Bone marrow (tissue), 2 donors: ENCODE measurements at places on chromosomes 5 and 9.

DNA sequence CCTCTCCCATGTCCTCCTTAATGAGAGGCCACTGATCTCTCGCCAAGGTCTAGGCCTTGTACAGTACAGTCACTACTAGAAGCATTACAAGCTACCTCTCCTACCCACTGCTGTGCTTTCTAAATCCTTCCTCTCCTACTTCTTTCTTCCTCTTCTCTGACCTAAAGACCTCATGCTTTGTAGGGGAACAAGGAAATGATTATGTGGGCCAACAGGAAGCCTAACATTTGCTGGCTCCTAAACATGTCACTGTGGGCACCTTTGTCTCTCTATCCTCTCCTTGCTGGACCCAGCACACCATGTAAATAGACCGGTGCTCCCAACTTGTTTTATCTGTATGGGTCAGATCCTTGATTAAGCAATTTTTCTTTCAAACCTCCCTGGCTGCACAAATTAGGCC lies 16.7 kb downstream of the SLC28A3 start:
- DNase-seq = no peak

- no peak for DNase-seq
Observed at GRCh38 chr5:135225856-135226560, 173.0 kb downstream of the MACROH2A1 start.

DNA sequence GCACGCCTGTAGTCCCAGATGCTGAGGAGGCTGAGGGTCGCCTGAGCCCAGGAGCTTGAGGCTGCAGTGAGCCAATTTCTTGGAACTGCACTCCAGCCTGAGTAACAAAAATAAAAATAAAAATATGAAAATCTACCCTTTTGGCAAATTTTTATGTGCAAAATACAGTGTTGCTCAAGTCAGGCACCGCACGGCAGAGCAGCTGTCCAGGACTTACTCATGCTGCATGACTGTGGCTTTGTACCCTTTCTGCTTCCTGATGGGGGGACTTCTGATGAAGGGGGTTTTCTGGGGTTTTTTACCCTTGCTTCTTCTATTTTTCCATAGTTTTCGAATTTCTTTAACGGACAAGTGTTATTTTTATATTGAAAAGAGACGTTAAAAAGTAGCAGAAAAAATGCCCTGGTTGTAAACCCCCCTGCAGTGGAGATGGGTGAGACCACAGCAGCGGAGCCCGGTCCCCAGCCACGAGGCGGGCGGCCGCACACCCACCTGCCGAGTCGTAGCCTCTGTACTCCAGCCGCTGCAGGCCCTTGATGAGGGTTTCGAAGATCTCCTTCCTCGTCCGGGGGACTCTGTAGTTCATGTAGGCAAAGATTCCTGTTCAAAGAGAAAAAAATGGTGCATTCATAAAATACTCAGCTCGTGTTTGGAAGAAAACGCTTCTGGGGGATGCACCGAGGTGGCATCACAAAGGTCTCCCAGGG lies 15.0 kb downstream of the GFPT2 start:
- no peak for DNase-seq

- no peak for DNase-seq
Observed at GRCh38 chr5:163434401-163434866, 3.0 kb upstream of the CCNG1 start.

GRCh38 chr5:96381526-96381925 lies 51.5 kb downstream of the PCSK1 start:
- no peak for DNase-seq

DNA sequence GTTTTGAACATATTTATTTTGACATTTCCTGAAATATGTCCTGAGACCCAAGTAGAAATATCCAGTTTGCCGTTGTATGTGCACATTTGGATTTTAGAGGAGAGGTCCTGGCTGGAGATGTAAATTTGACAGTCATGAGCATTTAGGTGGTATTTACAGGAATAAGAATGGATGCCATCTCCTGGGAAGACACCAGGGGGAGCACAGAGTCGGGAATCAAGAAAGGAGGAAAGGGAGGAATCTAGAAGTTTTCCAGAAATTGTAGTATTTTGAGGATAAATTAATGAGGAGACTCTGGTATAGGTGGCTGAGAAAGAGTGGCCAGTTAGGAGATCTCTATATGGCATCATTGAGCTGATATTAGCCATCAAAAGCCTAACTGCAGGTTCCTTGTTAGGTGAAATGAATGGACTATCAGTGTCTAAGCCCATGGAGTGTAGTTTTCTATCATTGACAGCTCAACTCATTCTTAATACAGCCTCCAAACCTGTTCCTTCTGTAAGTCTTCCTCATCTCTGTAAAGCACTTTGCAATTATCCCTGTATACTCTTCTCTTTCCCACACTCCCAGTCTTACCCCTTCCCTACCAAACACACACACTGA lies 7.2 kb downstream of the GAPT start:
- DNase-seq = no peak

DNA sequence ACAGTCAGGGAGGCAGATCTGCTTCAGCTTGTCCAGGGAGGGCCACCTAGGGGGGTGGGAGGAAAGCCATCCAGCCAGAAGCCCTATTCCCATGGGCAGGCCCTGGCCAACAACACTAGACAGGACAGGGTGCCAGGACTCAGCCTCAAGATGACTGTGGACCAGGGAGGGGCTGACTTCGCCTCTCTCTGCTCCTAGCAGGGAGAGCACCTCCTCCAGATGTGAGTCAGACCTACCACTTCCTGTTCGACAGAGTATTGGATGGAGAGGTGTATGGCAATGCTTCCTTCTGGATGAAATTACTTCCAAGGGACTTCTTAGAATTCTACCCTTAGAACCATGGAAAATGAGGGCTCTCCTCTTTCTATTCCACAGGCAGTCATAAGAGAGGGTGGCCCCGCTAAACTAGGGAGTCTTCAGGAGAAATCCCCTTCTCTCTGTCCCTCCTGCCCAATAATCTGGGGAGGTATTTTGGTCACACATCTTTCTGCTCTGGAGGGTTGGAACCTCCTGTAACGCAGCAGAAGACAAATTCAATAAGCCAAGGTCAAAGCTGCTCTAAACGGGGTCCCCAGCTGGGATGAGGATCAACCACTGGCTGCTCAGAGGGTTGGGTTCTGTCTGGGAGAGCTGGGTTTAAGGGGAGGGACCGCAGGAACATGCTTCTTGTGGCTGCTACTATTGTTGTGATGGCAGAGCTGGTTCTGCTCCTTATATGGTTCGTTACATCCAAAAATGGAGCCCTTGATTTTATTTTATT lies 23.2 kb upstream of the RCL1 start:
- DNase-seq = no peak

- DNase-seq = no peak
Observed at GRCh38 chr5:177427211-177427822, 841 bp downstream of the GRK6 start.

DNA sequence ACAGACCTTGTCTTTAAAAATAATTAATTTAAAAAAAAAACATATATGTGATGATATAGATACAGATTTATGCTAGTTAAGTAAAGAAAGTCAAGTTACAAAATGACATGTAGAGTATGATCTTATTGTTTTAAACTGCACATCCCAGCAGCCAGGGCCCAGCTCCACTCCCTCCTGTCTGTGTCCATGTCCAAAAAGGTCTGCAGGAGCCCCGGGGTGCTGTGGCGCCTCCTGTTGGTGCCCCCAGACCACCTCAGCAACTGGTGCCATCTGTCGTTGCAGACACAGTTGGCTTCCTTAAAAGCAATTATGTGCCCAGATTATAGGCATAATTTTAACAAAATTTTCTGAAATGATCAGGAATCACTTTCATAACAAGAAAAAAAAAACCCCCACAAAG lies 33.3 kb downstream of the IPPK start:
- DNase-seq = no peak

GRCh38 chr9:136640171-136641111 lies 22.3 kb upstream of the EGFL7 start:
- no peak for DNase-seq

DNA sequence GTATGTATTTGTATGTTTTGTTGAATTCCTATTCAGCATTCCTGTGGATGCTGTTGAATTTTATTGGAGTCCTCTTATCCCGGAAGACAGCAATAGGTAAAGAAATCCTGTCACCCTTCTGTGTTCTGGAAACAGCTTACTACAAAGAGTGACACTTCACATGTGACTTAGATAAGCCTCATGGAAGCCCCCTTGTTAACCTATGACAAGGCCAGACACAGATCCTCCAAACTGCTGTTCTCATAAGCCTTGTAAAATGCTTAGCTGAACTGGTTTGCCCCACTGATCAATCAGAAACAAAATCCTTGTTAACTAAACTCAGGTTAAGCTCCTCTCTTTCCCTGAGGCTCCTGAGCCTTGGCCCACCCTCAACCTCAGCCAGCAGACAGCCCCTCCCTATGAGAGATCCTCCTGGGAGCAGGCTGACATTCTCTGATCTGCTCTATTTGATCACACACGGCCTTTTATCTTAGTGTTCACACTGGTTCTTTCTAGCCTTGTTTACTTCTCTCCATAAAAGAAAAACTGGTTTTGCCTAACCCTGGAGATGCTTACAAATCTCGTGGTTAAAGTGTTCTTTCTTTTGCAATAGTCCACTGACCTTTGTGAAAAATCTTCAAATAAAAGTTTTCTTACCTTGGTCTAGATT lies 29.4 kb upstream of the ATP6V1G1 start:
- no peak for DNase-seq

DNA sequence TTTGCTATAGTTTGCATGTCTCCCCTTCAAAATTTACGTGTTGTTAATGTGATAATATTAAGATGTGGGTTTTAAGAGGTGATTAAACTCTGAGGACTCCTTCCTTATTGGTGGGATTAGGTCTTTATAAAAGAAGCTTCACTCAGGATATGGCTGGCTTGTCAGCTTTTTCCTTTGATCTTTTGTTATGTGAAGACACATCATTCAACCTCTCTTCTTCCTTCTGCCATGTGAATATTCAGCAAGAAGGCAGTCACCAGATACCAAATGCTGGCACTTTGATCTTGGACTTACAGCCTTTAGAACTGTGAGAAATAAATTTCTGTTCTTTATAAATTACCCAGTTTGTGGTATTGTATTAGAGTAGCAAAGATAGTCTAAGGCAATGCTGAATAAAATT lies 855.9 kb upstream of the CDH10 start:
- no peak for DNase-seq

- no peak for DNase-seq
Observed at GRCh38 chr5:125536095-125536494, 789.7 kb upstream of the ZNF608 start.

DNA sequence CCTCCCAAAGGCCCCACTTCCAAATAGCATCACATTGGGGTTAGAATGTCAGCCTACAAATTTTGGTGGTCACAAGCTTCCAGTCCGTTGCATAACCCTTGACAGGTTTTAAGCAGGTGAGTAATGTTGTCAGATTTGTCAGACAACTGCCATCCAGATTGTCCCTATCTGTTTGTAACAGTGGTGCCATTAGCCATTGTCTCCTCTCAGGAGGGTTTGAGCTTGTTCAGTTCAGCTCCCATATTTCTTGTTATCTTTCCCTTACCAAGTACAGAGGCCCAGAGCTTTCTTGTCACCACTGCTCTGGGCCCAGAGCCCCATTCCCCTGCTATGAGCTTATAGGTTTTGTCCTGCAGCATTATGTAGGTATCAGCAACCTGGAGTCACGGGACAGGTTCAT lies 14.8 kb upstream of the GSN start:
- no peak for DNase-seq

DNA sequence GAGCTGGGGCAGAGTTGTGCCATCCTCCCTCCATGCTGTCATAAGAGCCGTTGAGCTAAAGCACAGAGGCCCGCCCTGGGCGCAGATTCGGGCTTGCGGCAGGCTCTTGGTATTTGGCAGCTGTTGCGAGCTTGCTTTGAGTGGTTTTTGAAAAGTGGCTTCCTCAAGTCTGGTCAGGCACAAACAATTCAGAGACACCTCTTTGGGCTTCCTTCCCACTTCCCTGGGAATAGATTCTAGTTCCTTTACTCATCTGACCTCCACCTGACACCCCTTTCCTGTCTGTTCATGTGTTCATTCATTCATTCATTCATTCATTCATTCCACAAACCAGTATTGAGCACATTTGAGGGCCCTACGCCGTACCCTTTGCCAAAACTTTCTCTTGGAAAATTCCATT lies 27.4 kb downstream of the NCS1 start:
- DNase-seq = no peak

- DNase-seq = no peak
Observed at GRCh38 chr5:69492391-69492922, at the start of gene OCLN. TSS of gene OCLN (plus strand) at chr5:69492790. CDS start at chr5:69504245, 11,455 bp downstream.

- DNase-seq = no peak
Observed at GRCh38 chr9:7119612-7120011, 361.8 kb downstream of the KDM4C start.

GRCh38 chr9:32403567-32404260 lies 19.3 kb downstream of the ACO1 start:
- DNase-seq = no peak

GRCh38 chr9:110950041-110950645 lies 88.1 kb downstream of the LPAR1 start:
- DNase-seq = no peak

DNA sequence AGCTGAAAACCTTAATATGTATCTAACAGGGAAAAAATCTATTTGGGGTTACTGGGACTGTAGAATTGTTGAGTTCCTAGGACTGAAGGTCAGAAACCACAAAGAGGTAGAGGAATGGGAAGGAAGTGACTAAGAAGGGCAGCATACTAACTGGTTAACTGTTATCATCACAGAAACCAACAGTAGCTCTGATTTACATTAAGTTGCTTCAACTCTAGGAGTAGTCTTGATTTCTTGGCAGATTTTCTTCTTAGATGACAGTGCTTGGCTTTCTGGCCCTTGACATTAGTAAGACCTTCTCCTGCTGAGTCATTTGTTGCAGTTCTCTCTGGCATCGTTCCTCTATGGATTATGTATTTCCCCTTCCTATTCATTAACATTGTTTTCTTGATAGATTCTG lies 116.1 kb upstream of the RASA1 start:
- no peak for DNase-seq

DNA sequence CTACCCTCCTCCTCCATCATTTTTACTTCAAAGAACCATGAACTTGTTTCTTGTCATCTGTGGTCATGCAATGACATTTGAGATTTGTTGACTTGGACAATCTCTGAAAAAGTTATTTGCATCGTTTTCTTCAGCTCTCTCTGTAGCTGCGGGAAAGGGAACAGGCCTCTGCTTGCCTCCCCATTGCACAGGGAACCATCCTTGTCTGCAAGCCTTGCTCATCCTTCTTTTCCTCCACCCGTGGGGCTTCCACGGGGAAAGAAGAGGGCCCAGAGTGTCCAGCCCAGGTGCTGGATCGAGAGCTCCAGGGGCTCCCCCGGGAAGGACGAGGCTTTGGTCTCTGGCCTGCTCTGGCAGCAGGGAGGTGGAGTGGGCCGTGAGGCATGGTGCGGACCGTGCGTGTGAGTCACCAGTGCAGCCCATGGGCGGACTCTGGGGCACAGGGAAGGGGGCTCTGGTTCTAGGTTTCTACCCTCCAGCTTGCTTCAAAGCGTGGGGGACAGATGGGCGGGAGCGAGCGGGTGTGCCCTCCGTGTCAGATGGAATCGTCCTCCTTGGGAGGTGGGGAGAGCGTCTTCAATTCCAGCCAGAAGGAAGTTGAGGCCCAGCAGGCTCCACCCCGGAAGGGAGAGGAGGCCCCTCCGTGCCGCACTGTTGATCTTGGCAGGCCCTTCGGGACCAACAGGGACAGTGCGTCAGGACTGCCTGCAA lies 6.0 kb upstream of the IRX4 start:
- no peak for DNase-seq

GRCh38 chr5:6831678-6832671 lies 118.7 kb downstream of the TENT4A start:
- no peak for DNase-seq

GRCh38 chr9:131810351-131811170 lies 70.7 kb upstream of the RAPGEF1 start:
- no peak for DNase-seq

- DNase-seq = no peak
Observed at GRCh38 chr9:82903503-82903902, 159.4 kb downstream of the RASEF start.
